Activated CD8-positive, alpha-beta memory T cell treated with anti-CD3 and anti-CD28 coated beads, Interleukin-2, amount 10 ng/mL, durations not matched to agents 7 days and 5 days (primary cell): ENCODE measurements at places on chromosomes 12 and 14. TPM values are rescaled to one million over a fixed set of nuclear protein-coding genes. Genes with fewer than 3 reads are reported as not detected.
A peak's percentile ranks its signal among the peaks of the same experiment; 100 is the strongest.

LRRC10 gene
- total RNA-seq: not detected

MANSC1 gene
- total RNA-seq: not detected

ANKRD33 gene
- not detected for total RNA-seq

ANKS1B gene
- total RNA-seq: 1.1 TPM

SDR9C7 gene
- not detected for total RNA-seq

CDKN3 gene
- total RNA-seq: 96.0 TPM

ZNF605 gene
- total RNA-seq: 8.9 TPM

VRTN gene
- total RNA-seq: not detected

EPYC gene
- not detected for total RNA-seq

FAM90A1 gene
- total RNA-seq: not detected

MMP14 gene
- total RNA-seq: 1.3 TPM

INSM2 gene
- not detected for total RNA-seq

OTUB2 gene
- total RNA-seq: 4.2 TPM

- DNase-seq: peak; percentile 14
- H3K27ac ChIP-seq: no peak overlapping the region
- no peak overlapping the region for H3K4me3 ChIP-seq
- H3K36me3 ChIP-seq: no peaks in the 10 kb centered on the region
- H3K27me3 ChIP-seq: no peaks in the 10 kb centered on the region
Measured at GRCh38 chr14:94679106-94679810, 67.1 kb downstream of the SERPINA3 start.

DNA sequence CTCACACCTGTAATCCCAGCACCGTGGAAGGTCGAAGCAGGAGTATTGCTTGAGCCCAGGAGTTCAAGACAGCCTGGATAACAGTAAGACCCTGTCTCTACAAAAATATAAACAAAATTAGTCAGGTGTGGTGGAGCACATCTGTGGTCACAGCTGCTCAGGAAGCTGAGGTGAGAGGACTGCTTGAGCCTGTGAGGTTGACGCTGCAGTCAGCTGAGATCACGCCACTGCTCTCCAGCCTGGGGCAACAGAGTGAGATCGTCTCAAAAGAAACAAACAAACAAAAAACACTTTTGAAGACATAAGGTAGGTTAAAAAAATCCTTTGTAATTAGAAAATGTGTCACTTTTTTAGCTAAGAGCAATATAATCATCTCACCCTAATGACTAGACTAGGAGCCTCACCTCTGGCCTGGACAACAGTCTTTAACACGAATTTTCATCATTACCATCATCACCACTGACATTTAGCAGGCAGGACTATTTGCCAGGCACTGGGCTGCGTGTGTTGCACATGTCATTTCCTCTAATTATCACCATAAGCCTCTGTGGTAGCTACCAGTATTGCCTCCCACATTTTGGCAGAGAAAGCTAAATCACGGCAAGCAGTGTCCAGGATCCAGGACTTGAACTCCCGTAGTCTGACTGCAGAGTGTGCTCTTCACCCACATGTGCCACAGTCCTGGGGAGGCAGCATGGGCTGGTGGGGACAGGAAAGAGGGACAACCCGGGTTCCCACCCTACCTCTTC, 4.6 kb upstream of the SYCP3 start:
- no peak overlapping the region for H3K4me3 ChIP-seq
- H3K4me1 ChIP-seq: peaks cover 20% of the 10 kb centered on the region
- H3K36me3 ChIP-seq: peaks cover 41% of the 10 kb centered on the region
- DNase-seq: peak; percentile 71
- H3K27me3 ChIP-seq: no peaks in the 10 kb centered on the region
- peak overlapping the region; percentile 76 for H3K27ac ChIP-seq

DNA sequence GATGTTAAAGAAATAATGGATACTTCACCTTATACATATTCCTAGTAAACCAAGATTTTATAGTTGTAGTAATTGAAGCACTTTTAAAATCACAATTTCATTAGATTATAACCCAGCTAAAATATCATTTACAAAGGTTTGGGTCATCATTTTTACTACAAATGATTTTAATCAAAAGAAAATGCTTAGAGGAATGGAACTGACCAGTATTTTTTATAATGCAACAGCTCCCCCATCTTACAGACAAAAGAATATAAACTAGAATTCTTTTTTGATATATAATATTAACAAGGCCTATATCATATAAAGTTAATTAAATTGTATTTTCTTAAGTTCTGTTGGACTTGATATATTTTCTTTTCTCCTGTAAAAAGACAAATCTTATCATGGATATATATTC, 20.4 kb upstream of the LRFN5 start:
- no peak for DNase-seq
- H3K4me3 ChIP-seq: no peak overlapping the region
- no peaks in the 10 kb centered on the region for H3K4me1 ChIP-seq
- H3K36me3 ChIP-seq: no peaks in the 10 kb centered on the region

GRCh38 chr12:90995010-90995409, 9.8 kb downstream of the EPYC start:
- no peak overlapping the region for H3K4me3 ChIP-seq
- no peaks in the 10 kb centered on the region for H3K36me3 ChIP-seq
- DNase-seq: no peak
- H3K27ac ChIP-seq: no peak overlapping the region

- DNase-seq: no peak
- H3K36me3 ChIP-seq: peaks cover 55% of the 10 kb centered on the region
- H3K4me1 ChIP-seq: peaks cover 38% of the 10 kb centered on the region
- peak overlapping the region; percentile 68 for H3K27ac ChIP-seq
- no peak overlapping the region for H3K4me3 ChIP-seq
Measured at GRCh38 chr12:906062-906585, 43.4 kb downstream of the RAD52 start.

DNA sequence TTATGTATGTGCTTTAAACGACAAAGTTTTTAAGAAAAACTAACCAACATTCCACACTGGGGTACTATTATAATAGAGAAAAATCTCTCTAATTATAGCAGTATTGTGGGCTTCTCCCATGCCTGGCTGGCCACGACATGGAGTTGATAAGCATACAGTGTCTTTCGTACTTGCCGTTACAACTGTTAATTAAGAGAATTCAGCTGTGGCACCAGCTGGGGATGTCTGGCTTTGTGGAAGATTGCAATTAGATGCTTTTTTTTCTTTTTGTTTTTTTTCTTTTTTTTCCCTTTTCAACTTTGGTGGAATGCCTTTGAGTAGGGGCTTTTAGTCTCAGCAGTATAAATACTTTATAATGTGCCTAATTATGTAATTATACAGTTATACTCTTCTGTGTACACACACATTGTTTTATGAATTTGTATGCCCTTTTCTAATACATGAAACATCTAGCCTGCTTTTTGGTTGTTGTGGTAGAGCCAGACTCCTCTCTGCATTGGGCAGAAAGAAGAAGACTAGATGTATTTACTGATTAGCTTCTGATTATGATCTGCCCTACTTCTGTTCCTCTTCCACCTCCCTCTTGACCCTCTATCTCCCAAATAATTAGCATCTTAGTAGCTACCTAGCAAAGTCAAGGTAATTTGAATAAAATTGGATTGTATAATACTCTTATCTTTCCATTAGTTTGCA, 76.4 kb downstream of the SUSD6 start:
- peak overlapping the region; percentile 40 for H3K27ac ChIP-seq
- peaks cover 80% of the 10 kb centered on the region for H3K4me1 ChIP-seq
- no peak for DNase-seq
- no peaks in the 10 kb centered on the region for H3K27me3 ChIP-seq

DNA sequence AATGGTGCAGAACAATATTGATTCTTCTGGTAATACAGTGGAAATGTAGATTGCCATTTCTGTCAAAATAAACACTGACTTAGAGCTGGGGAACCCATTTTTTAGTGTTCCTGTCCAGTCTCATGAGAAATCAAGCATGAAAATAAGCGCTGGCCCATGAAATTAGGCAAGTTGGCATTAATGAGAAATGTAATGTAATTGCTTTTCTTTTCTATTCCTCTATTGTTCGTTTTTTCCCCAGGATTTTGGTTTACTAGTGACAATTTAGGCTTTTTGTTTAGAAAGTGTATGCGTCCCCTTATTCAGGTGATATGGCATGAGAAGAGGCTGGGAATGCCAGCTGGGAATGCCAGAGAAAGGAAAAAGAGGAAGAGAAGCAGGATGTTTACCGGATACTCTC, 64.4 kb upstream of the KICS2 start:
- H3K36me3 ChIP-seq: no peaks in the 10 kb centered on the region
- peaks cover 12% of the 10 kb centered on the region for H3K27me3 ChIP-seq
- no peaks in the 10 kb centered on the region for H3K4me1 ChIP-seq
- no peak for DNase-seq
- no peak overlapping the region for H3K4me3 ChIP-seq

- no peak overlapping the region for H3K4me3 ChIP-seq
- H3K36me3 ChIP-seq: no peaks in the 10 kb centered on the region
- no peaks in the 10 kb centered on the region for H3K4me1 ChIP-seq
- H3K27ac ChIP-seq: no peak overlapping the region
- no peaks in the 10 kb centered on the region for H3K27me3 ChIP-seq
- no peak for DNase-seq
Measured at GRCh38 chr12:92641291-92641690, 61.5 kb upstream of the PLEKHG7 start.

GRCh38 chr12:13085968-13086686, 17.3 kb downstream of the GSG1 start:
- H3K4me1 ChIP-seq: peaks cover 2% of the 10 kb centered on the region
- no peak overlapping the region for H3K4me3 ChIP-seq
- H3K27me3 ChIP-seq: no peaks in the 10 kb centered on the region

DNA sequence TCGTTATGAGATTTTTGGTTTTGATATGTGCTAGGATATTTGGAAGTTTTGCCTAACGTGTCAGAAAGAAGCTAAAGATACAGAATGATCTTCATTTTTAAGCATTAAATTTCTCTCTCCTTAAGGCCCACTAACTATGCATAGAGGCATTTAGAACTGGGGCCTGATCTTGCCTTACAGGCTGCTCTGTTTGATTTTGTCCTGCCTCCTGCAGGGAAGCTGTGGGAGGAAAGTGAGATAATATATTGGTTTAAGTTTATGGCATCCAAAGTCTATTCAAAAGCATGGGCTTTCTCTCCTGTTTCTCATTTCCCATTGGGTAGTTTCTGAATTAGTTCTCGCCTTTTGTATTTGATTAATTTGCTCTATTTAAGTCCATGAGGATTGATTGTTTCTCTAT, 250.3 kb upstream of the FBXO33 start:
- no peaks in the 10 kb centered on the region for H3K4me1 ChIP-seq
- DNase-seq: no peak
- no peaks in the 10 kb centered on the region for H3K27me3 ChIP-seq
- H3K27ac ChIP-seq: no peak overlapping the region

DNA sequence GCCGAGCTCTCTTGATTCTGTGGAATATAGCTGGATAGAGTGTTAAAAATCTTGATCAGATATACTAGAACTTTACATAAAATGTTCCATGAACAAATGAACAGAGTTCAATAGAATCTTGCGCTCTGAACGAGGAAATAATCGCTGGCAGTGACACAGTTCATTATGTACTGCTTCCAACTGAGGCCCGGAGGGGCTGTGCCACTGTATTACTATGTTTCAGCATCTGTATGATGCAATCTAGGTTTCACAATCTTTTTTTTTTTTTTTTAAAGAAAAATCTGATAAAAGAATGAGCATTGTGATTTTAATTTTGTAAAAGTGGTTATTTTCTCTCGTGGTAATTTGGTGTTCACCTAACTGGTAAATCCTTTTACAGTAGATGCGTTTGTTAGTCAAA, 77.2 kb downstream of the FERMT2 start:
- no peak overlapping the region for H3K4me3 ChIP-seq
- H3K27ac ChIP-seq: no peak overlapping the region
- H3K4me1 ChIP-seq: no peaks in the 10 kb centered on the region
- no peaks in the 10 kb centered on the region for H3K36me3 ChIP-seq

GRCh38 chr14:102565331-102565887, 27.0 kb upstream of the RCOR1 start:
- no peak overlapping the region for H3K27ac ChIP-seq
- no peak for DNase-seq
- H3K27me3 ChIP-seq: no peaks in the 10 kb centered on the region

DNA sequence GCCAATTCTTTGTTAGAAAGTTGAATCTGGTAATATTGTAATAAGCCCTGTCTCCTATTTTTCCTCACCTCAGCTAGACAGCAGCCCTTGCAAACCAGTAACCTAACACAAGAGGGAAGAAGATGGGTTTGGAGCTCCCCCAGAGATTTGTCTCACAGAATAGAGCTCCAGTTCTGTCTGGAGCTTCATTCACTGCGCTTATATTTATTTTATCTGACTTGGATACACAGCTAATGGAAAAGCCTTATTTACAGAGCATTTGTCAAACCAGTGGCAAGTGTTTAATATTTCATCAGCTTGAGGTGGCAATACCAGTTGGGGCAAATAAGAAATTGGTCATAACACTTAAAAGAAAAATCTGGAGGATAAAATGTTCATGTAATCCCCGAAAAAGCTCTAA, 1094.0 kb downstream of the FSCB start:
- no peak overlapping the region for H3K27ac ChIP-seq
- DNase-seq: no peak
- H3K4me3 ChIP-seq: no peak overlapping the region
- H3K27me3 ChIP-seq: no peaks in the 10 kb centered on the region

DNA sequence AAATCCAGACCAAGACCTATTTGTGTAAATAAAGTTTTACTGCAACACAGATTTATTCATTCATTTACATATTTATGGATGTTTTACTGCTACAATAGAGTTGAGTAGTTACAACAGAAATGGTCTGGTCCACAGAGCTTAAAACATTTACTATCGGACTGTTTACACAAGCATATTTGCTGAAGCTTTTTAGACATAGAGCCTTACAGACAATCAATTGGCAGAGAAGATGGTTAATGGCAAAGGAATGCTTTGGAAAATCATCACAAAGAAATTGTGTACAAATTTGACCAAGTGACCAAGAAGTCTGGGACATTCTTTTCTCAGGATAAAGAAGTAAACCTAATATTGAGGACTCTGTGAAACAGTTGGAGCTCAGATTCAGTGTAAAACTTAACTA, 504.3 kb downstream of the SLC16A7 start:
- H3K4me3 ChIP-seq: no peak overlapping the region
- no peak overlapping the region for H3K27ac ChIP-seq
- H3K27me3 ChIP-seq: no peaks in the 10 kb centered on the region
- DNase-seq: no peak

- H3K4me1 ChIP-seq: no peaks in the 10 kb centered on the region
- no peak overlapping the region for H3K27ac ChIP-seq
- no peak for DNase-seq
- H3K27me3 ChIP-seq: peaks cover 13% of the 10 kb centered on the region
- no peak overlapping the region for H3K4me3 ChIP-seq
Measured at GRCh38 chr12:27896419-27896990, 76.0 kb downstream of the PTHLH start.

GRCh38 chr14:85016496-85016895, 513.4 kb upstream of the FLRT2 start:
- H3K27me3 ChIP-seq: no peaks in the 10 kb centered on the region
- no peak overlapping the region for H3K27ac ChIP-seq
- DNase-seq: no peak
- no peaks in the 10 kb centered on the region for H3K4me1 ChIP-seq

DNA sequence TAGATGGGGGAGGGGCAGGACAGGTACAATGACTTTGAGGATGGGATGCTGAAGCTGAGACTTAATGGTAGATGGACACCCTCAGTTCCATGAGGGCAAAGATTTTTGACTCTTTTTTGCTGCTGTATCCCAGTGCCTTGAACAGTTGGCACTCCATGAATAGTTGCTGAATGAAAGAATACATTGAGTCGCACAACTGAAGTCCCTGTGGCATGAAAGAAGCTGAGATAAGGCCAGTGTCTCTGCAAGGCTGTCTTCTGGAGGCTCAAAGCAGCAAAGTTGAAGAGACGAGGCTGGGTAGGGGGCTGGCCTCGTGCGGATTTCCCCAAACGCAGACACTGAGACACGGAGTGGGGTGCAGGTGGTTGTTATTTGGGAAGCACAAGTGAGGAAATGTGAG, 179.3 kb downstream of the ADCK1 start:
- H3K4me1 ChIP-seq: peaks cover 2% of the 10 kb centered on the region
- H3K27me3 ChIP-seq: peaks cover 30% of the 10 kb centered on the region
- no peaks in the 10 kb centered on the region for H3K36me3 ChIP-seq
- H3K27ac ChIP-seq: no peak overlapping the region
- no peak overlapping the region for H3K4me3 ChIP-seq
